ENCODE measurements at places on chromosomes 4 and X.

DNA sequence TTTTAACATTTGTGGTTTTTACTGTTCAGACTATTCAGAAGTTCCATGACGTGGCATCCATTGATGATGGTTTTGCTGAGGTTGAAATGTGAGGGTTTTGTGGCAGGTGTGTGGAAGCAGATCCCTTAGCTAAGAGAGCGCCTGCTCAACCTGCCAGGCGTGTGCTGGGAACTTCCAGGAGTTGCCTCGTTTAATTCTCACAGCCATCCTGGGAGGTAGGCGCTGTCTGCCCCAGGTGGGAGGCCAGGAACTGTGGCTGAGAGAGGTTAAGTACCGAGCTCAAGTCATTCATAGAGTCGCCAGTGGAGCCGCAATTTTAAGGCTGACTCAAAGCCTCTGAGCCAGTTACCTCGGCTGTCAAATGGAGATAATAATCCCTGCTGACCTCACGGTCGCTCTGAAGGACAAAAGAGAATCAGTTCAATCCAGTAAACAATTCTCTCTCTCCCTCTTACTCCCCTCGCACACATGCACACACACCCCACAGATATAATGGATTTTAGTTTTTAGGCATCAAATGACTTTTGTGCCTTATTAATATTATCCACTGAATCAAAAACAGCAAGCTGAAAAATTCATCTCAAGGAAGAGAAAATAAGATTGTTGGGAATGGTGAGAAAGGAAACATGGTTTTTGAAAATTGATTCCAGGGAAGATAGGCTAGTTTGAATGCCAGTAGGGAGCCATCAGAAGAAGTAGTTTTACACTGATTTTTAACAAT, 171.3 kb downstream of the PTTG2 start:
- no peak for DNase-seq

DNA sequence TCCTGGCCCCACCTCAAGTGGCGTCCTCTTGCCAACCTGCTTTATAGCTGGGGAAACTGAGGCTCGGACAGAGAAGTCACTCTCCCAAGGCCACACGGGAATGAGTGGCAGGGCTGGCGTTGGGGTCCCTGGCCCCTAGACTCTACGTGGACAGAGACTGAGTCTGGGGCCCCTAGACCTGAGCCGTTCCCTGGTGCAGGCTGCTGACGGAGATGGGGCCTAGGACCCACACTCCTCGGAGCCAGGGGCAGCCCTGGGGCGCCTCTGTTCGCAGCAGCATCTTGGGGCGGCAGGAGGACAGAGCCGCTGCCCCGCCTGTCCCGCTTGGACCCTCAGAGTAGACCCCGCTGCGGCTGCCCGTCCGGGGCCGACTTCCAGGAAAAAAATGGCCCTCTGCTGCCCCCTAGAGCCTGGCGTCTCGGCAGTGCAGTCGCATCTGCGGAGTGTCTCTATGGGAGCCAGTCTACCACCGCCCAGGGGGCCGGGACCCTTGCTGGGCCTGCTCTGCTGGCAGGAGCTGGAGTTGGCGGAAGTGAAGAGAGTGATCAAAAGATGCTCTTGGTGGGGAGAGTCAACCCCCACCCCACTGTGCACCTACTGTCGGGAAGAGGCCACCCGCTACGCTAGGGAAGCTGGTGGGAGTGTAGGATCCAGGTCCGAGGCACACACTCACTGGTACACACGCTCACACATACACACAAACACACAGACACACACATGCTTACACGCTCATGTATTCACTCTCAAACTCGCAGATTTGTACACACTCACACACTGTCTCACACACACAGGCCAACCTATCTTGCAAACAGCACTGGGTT, 220.1 kb downstream of the AFAP1 start:
- peak; percentile 19 for DNase-seq

- no peak for DNase-seq
Observed at GRCh38 chr4:58093352-58093751, 983.2 kb upstream of the IGFBP7 start.

DNA sequence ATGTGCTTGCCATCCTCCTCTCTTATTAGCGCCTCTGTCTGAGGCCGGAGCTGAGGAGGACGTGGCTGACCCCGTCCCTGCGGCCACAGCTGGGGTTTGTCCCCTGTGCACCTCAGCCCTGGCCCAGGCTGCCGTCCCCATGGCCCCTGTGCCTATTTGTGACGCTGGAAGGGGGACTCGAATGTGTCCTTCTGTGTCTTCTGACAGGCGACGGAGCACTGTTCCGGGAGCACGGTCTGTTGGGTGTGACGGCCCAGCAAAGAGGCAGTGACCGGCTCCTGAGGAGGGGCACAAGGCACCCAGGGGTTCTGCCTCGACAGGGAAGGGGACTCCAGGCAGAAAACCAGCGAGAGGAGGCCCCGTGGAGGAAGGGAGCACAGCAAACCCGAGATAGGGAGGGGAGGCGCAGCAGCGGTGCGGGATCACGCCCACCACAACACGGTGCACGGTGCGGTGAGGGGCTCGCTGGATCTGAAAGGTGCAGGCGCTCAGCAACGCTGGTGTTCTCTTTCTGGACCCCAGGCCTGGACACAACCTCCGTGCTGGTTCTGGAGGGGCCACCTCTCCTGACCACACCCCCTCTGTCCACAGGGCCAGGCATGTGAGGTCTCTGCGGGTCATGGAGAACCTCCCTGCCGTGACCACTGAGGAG, 5.6 kb downstream of the SH3TC1 start:
- DNase-seq = no peak

- DNase-seq = no peak
Observed at GRCh38 chr4:122003335-122003734, 51.5 kb upstream of the TRPC3 start.

- DNase-seq = no peak
Observed at GRCh38 chrX:19182785-19183184, 60.5 kb upstream of the ADGRG2 start.

DNA sequence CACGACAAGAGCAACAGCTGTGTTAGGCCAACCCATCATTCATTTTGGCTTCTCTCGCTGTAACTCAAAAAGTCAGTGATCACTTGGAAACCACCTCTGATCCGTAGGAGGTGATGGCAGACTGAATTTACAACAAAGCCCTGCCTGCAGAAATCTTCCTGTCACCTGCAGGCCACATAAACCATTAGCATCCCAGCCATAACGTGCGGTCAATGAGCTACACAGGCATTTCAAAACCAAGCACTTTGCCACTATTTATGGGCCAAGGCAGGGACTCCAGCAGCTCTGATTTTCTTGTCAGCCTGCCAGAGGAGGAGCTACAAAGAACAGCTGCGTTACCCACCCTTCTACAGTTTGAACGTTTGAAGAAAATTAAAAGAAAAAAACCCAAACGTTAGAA, 228.1 kb upstream of the PPARGC1A start:
- no peak for DNase-seq

GRCh38 chrX:40912576-40912975, 172.7 kb upstream of the USP9X start:
- no peak for DNase-seq

GRCh38 chr4:53921856-53922255, 142.5 kb downstream of the CHIC2 start:
- no peak for DNase-seq

DNA sequence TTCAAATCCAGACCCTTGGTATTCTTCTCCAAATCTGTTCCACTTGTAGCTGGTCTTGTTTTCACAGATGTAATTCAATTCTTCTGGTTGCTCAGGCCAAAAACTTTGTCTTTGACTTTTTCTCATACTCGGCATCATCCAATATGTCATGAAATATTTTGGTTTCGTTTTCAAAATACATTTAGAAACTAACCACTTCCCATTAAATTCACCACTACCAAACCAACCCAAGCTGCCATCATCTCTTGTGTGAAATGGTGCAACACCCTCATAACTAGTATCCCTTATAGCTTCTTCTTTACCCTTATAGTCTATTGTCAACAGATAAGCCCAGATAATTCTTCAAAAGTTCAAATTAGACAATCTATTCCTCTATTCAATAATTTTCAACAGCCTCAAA, 192.1 kb downstream of the PRR32 start:
- DNase-seq = no peak

DNA sequence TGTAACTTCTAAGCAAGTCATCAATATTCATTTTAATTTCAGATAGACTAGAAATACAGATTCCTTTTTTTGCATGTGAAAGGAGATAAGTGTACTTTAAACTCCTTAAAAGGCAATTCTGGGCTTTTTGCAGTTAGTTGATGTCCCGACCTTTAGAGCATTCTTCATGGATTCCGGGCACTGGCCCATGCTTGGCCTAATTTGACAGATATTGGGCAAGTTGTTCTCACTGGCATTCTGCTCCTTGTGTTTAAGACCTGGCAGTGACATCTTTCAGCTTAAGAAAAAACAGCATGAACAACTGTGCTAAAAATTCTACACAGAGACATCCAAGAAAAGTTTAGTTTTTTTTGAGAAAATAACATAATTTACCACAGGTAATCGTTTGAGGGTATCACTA, 1037.2 kb downstream of the PCDH18 start:
- no peak for DNase-seq

- DNase-seq = no peak
Observed at GRCh38 chrX:2474280-2474962, 26.4 kb downstream of the DHRSX start.

- no peak for DNase-seq
Observed at GRCh38 chrX:39854772-39855747, 242.7 kb downstream of the BCOR start.

DNA sequence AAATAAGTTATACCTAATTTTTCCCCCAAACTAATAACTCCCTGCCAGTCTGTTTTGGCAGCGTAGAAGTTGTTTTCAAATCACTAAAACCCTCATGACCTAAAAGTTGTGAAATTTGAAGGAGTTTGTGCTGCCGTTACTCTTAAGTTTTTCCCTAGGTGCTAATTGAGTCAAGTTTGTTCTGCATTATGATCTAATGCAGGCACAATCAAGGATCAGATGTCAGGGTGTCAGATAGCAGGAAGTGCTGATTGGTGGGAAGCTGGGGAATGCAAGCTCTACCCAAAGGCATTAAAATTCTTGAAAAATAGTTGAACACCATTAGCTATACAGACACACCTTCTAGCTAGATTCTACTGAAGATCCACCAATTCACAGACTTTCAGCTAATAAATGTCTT, 51.9 kb downstream of the ARX start:
- DNase-seq = no peak

DNA sequence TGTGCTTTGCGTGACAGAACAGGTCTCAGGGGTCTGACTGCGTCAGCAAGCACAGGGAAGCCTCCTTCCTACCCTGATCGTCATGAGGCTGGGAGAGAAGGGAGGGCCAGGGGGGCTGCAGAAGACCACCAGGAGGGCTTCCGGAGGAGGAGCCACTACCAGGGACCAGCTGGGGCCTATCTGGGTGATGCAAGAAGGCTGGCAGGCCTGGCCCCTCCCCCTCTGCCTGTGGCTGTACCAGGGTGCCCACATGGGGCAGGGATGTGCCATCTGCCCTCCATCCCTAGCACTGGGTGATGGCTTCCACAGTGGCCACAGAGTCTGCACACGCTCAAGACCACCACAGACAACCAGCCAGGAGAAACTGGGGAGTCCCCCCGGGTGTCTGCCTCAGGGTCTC, 116.4 kb upstream of the NKX1-1 start:
- DNase-seq = no peak

DNA sequence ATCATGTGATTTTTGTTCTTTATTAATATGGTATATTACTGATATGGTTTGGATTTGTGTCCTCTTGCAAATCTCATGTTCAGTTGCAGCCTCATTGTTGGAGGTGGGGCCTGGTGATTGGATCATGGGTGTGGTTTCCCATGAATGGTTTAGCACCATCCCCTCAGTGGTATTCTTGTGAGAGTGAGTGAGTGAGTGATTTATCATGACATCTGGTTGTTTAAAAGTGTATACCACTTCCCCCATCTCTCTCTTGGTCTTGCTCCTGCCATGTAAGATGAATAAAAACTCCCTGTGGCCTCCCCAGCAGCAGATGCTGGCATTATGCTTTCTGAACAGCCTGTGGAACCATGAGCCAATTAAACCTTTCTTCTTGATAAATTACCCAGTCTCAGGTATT, 111.5 kb downstream of the TAB3 start:
- DNase-seq = no peak

DNA sequence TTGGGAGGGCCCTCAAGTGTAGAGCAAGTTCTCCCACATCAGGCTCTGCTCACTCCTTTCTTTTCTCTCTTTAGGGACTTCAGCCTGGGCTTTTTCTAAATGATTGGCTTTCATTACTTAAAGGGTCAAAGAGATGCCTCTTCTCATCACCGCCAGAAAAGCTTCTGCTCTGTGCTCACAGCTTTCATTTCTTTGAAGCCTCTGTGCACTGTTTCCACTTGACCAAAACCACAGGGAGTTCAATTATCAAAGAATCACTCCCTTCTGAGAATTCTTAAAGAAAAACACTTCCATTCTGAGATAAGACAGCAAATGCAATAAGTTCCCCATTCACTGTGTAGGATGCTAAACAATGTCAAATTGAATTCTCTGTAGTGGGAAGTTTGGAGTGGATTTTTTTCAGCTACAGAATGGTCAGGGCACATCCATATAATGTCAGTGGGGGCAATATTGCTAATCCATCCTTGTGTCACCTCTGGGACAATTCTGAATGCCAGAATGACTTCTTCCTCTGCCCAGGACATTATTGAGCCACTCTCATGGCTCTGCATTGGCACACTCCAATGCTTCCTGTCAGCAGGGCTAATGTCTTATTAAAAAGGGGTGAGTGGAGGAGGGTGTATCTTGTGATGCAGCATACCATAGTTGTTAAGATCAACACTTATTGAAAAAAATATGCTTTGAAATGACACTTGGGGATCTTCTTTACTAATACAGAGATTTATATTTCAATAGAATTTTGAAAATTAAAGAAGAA, 217.6 kb downstream of the SNCA start:
- no peak for DNase-seq

DNA sequence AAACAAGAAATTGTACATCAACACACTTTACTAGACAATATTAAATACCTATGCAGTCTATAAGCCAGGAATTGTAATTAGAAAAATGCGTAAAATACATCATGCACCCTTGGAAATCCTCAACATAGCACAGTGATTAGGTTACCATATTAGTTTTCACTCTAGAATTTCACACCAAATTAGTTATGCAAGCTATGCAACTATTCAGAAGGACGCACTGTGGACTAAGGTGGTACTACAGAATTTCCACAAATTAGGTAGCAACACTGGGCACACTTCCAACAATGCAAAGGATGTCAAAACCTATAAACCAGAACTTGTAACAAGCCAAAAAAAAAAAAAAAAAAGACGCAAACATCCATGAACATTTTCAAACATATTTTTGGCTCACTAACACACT, 71.1 kb upstream of the ZCCHC13 start:
- DNase-seq = no peak

GRCh38 chr4:73856518-73856917, 3.4 kb downstream of the PF4V1 start:
- DNase-seq = no peak
